ENCODE measurements at places on chromosomes 5 and 9.
A peak's percentile ranks its signal among the peaks of the same experiment; 100 is the strongest.

GRCh38 chr9:123880420-123880819 lies 49.5 kb downstream of the DENND1A start:
- DNase-seq, result no peak

DNA sequence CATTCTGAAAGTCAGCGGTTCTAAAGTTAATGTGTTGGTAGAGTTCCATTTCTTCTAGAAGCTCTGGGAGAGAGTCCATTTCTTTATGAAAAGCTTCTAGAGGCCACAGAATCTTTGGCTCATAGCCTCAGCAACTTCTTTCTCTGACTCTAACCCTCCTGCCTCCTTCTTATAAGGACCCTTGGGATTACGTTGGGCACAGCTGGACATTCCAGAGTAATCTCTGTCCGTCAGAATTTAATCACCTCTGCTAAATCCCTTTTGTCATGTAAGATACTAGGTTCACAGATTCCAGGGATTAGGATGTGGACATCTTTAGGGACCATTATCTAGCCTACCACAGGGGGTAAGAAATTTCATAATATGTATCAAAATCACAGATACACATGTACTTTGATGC lies 22.6 kb upstream of the ANKDD1B start:
- DNase-seq, result no peak

DNA sequence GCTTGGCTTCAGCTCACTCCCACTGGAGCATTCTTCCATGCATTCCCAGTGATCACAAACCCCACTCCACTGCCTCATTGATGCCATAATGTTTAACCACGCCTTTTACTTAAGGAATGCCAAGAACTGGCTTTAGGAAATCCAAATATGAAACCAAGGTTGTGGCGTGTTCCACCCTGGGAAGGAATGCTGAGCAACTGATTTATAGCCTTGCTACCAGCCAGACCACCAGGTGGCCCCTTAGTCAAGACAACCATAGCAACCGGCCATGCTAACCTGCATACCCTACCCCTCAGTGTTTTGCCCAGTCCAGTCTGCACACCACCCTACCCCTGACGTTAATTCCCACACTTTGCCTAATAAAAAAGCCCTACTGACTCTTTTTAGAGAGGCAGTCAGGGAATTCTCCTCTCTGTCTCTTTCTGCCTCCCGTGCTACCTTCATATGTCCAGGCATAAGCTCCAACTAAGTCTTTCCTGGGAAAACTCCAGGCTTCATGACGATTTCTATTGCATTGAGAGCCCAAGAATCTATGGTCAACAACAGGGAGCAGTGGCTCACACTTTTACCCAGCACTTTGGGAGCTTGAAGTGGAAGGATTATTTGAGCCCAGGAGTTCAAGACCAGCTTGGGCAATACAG lies 27.0 kb upstream of the PRRC2B start:
- no peak for DNase-seq

GRCh38 chr5:151596828-151597539 lies 5.9 kb upstream of the FAT2 start:
- DNase-seq, result no peak

DNA sequence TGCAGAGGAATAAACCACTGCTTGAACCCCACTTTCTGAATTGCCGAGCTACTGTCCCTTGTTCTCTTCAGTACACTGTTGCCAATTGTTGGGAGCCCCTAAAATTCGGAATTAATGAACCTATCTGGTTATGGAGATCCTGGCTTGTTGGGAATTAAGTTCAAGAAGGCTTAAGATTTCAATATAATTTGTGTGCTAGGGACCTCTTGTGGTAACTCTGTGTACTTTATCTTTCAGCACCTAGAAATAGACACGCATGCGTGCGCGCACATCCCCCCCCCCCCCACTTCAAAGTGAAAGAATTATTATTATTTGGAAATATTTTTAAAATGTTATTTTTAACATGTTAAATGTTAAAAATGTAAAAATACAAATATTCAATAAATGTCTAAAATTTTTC lies 53.3 kb upstream of the FAM169A start:
- peak; percentile 9 for DNase-seq

DNA sequence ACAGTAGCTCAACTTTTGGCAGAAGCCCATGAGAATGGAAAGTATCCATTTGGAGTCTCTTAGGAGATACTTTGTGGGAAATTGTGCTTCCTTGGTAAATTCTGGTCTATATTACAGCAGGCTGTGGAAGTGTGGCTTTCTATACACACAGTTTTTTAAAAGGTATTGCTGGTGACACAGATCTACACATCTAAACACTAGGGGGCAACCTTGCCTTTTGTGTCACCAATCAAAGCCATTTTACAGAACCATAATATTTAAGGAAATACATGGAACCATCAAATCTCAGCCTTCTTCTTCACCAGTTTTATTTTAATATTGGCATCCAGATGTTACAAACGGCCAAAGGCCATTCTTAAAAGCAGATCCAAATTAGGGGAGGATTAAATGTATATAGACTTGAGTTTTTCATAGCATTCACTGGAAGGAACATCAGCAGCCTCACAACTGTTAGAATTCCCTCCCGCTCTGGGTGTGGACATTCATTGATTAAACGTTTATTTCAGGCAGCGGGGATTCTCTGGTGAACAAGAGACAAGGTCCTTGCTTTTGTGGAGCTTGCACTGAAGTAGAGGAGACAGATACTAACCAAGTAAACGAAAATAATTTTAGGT lies 132.4 kb upstream of the EPB41L4A start:
- DNase-seq, result peak; percentile 32

All from hippocampal formation (tissue), 2 donors.